K562 (cell line): ENCODE measurements at places on chromosomes 2 and 18.

GRCh38 chr2:48183991-48184390 is 277.7 kb upstream of the FBXO11 start:
- H3K36me3 ChIP-seq: no peaks in the 10 kb centered on the region
- no peaks in the 10 kb centered on the region for H3K4me1 ChIP-seq
- no peaks in the 10 kb centered on the region for H3K27me3 ChIP-seq
- H3K4me3 ChIP-seq: no peak overlapping the region
- H3K27ac ChIP-seq: no peak overlapping the region
- DNase-seq: no peak

GRCh38 chr2:41892476-41892875 is 155.3 kb upstream of the PKDCC start:
- no peaks in the 10 kb centered on the region for H3K36me3 ChIP-seq
- H3K4me1 ChIP-seq: no peaks in the 10 kb centered on the region
- DNase-seq: no peak
- no peak overlapping the region for H3K27ac ChIP-seq

- H3K27me3 ChIP-seq: no peaks in the 10 kb centered on the region
- no peak overlapping the region for H3K4me3 ChIP-seq
- DNase-seq: no peak
Observed at GRCh38 chr2:122528958-122529705, 773.7 kb downstream of the TSN start.

GRCh38 chr2:157800838-157801495 is 75.2 kb downstream of the ACVR1 start:
- no peak overlapping the region for H3K27ac ChIP-seq
- H3K36me3 ChIP-seq: peaks cover 3% of the 10 kb centered on the region; the same call in 1 of the 3 replicates
- DNase-seq: no peak
- H3K4me1 ChIP-seq: peaks cover 4% of the 10 kb centered on the region; the same call in 1 of the 2 replicates

DNA sequence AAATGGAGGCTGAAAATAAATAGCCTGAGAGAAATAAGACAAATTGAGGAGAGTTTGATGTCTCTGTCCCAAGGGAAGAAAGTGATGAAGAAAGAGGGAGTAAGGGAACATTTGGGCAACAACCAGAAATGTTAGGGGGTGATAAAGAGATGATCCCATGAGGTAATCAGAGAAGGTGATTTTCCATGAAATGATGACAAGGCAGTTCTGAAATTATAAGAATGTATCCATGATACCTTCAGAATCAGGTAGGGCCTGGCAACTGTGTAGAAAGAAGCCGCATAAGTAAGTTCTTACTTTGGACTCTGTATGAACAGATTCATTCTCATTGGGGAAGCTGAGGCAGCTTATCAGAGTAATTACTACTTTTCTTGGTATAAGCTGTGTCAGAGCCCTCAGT is 106.1 kb downstream of the THSD7B start:
- no peak overlapping the region for H3K4me3 ChIP-seq
- no peaks in the 10 kb centered on the region for H3K27me3 ChIP-seq
- no peak overlapping the region for H3K27ac ChIP-seq
- H3K36me3 ChIP-seq: no peaks in the 10 kb centered on the region
- DNase-seq: no peak
- no peaks in the 10 kb centered on the region for H3K4me1 ChIP-seq

- H3K36me3 ChIP-seq: peaks cover 8% of the 10 kb centered on the region; the same call in 1 of the 3 replicates
- H3K27ac ChIP-seq: no peak overlapping the region
- no peaks in the 10 kb centered on the region for H3K27me3 ChIP-seq
- no peak overlapping the region for H3K4me3 ChIP-seq
- no peaks in the 10 kb centered on the region for H3K4me1 ChIP-seq
- no peak for DNase-seq
Observed at GRCh38 chr2:20704886-20705285, 37.9 kb downstream of the GDF7 start.

- peak; percentile 8 for DNase-seq
- no peak overlapping the region for H3K27ac ChIP-seq
- no peaks in the 10 kb centered on the region for H3K36me3 ChIP-seq
- no peak overlapping the region for H3K4me3 ChIP-seq
- H3K4me1 ChIP-seq: no peaks in the 10 kb centered on the region
Observed at GRCh38 chr18:11309172-11309571, 159.8 kb upstream of the PIEZO2 start.

DNA sequence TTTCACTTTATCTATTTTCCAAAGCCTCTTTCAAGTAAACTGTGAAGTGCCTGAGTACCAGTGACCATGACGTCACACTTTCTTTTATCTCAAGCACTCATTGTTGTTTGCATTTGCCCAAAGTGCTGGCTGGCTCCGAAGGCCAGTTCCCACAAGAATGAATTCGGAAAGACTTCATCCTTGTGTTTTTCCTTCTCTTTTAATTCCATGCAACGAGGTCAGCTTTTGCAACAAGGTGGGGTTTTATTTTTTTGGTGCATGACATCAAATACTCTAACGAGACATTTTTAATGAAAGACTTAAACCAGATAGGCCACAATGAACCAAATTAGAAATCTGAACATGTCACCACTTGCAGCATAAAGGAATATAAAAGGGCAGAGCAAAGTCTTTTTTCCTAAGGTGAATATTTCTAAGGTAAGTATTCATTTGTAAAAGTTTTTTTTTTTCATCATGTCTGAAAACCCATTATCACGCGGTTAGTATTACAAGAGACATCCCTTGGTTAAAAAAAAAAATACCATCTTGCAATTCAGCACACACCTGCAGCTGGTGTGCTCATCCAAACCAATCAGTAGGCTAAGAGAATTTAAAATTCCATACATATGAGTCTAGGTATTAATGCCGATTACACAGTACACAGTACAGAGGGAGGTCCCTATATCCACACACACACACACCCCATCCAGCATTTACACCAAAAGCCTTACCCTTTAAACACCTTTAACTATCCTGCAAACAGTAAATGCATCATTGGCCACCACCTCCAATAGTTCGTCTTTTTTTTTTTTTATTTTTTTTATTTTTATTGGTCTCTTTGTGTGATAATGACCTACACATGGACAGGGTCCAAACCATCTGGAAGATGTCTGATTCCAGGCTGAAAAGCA is 2.3 kb downstream of the ARL4C start:
- no peak for DNase-seq
- H3K36me3 ChIP-seq: no peaks in the 10 kb centered on the region
- no peak overlapping the region for H3K4me3 ChIP-seq
- no peak overlapping the region for H3K27ac ChIP-seq
- H3K27me3 ChIP-seq: peaks cover 4% of the 10 kb centered on the region; the same call in 1 of the 3 replicates

GRCh38 chr2:237184919-237185552 is 99.3 kb downstream of the COPS8 start:
- H3K27ac ChIP-seq: no peak overlapping the region
- H3K36me3 ChIP-seq: no peaks in the 10 kb centered on the region
- no peaks in the 10 kb centered on the region for H3K4me1 ChIP-seq
- H3K27me3 ChIP-seq: peaks cover 2% of the 10 kb centered on the region; the same call in 1 of the 3 replicates

DNA sequence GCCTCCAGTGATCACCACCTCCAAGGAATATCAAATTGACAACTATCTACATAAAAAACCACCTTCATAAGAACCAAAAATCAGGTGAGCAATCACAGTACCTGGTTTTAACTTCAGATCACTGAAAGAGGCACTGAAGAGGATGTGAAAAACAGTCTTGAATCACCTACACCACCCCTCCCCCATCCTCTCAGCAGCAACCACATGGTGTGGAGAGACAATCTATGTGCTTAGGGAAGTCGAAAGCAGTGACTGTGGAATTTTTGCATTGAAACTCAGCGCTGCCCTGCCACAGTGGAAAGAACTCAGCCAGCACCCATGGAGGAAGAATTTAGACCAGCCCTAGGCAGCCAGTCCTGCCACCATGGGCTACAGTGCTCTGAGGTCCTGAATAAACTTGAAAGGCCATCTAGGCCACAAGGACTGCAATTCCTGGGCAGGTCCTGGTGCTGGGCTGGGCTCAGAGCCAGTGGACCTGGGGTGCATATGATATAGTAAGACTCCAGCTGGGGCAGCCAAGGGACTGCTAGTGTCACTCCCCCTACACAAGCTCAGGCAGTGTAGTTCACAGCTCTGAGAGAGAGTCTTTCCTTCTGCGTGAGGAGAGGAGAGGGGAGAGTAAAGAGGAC is 75.6 kb downstream of the ATL2 start:
- no peak overlapping the region for H3K4me3 ChIP-seq
- H3K27me3 ChIP-seq: no peaks in the 10 kb centered on the region
- peaks cover 88% of the 10 kb centered on the region for H3K36me3 ChIP-seq
- peaks cover 3% of the 10 kb centered on the region; the same call in 1 of the 2 replicates for H3K4me1 ChIP-seq

GRCh38 chr2:69309351-69310110 is 77.5 kb downstream of the GFPT1 start:
- H3K27me3 ChIP-seq: peaks cover 19% of the 10 kb centered on the region
- peak; percentile 28 for DNase-seq
- H3K36me3 ChIP-seq: no peaks in the 10 kb centered on the region
- peaks cover 18% of the 10 kb centered on the region for H3K4me1 ChIP-seq
- H3K4me3 ChIP-seq: no peak overlapping the region

- H3K4me1 ChIP-seq: no peaks in the 10 kb centered on the region
- H3K4me3 ChIP-seq: no peak overlapping the region
- DNase-seq: no peak
- no peak overlapping the region for H3K27ac ChIP-seq
Observed at GRCh38 chr18:24915547-24915946, 436.4 kb downstream of the ZNF521 start.
